Effector CD4-positive, alpha-beta T cell (primary cell): ENCODE measurements at places on chromosomes 1 and 21.
A peak's percentile ranks its signal among the peaks of the same experiment; 100 is the strongest.

DNA sequence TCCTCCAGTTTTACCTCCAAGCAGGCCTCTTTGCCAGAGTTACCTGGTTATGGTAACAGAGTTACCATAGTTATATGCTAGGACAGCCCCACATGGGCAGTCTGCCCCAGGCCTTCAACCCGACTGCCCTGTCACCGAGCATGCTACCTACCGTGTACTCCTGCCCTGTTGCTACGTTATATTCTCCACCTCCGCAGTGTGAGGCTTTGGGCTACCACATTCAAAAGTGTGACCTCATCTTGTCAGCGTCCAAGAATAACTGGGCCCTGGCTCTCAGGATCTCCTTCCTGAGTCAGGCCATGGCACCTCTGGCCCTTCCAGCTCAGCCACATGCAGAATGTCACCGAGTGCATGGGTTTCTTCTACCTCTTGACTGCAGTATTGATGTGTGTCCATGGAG, 8.9 kb downstream of the MAPKAPK2 start:
- no peak for DNase-seq

- DNase-seq: no peak
These were observed 4.0 kb downstream of the FTCD start for GRCh38 chr21:46151261-46151988.

GRCh38 chr1:240591564-240591963, 20.4 kb downstream of the GREM2 start:
- no peak for DNase-seq

GRCh38 chr1:74777525-74777924, 44.6 kb downstream of the TYW3 start:
- no peak for DNase-seq

DNA sequence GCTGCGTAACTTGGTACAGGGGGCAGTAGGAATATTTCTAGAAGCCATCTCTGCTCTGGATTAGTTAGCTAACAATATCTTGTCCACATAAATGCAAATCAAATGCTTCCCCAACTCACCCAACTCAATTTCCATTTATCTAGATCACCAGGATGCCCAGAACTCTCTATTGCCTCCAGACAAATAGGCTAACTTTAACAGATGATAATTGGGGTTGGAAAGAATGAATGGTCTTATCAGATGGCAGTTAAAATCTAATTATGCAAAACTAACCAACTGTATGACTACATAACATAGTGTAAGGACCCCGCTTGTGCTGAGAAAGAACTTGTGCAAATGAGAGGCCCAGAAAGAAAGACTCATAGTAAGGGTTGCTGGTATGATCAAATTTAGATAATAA, 1024.8 kb downstream of the PLA2G4A start:
- no peak for DNase-seq

- no peak for DNase-seq
These were observed 94.1 kb upstream of the VANGL1 start for GRCh38 chr1:115547696-115548095.

DNA sequence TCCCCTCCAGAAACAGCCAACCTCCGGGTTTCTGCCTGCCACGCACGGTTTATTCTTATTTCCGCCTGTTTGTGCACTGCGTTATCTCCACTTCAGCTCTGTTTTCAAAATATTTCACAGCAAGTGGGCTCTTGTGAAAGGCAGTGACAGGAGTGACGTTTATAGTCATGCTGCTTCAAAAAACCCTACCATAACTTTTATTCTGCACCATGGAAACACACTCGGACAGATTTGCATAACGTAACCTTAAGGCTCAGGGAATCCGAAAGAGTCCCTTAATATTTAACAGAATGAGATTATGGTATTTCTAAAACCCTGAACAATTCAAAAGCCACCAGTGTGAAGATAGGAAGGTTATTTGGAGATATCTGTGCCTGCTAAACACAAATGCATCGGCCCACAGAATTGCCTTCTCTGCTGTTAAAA, 782 bp upstream of the SDE2 start:
- peak; percentile 56 for DNase-seq

- no peak for DNase-seq
These were observed 33.8 kb upstream of the SLC30A1 start for GRCh38 chr1:211612786-211613107.

GRCh38 chr1:24411963-24412362, 1.6 kb downstream of the STPG1 start:
- DNase-seq: no peak

DNA sequence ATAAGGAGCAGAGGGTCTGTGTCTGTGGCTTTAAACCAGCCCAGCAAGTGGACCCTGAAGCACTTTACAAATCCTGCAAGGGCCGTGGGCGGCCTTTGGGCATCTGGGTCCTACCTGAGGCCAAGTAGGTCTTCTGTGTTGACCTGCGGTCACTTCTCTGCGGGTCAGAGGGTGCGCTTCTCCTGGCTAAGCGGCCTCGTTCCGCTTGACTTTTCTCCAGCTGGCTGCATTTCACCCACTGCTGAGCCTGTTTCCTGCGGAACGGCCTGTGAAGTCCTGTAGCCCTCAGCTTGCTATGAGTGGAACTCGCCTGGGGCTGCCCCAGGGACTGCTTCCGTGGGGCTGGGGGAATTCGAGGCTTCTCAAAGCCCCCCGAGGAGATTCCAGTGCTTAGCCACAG, 43.3 kb downstream of the SLC37A1 start:
- no peak for DNase-seq

- no peak for DNase-seq
These were observed 13.9 kb upstream of the CNR2 start for GRCh38 chr1:23927097-23927496.

DNA sequence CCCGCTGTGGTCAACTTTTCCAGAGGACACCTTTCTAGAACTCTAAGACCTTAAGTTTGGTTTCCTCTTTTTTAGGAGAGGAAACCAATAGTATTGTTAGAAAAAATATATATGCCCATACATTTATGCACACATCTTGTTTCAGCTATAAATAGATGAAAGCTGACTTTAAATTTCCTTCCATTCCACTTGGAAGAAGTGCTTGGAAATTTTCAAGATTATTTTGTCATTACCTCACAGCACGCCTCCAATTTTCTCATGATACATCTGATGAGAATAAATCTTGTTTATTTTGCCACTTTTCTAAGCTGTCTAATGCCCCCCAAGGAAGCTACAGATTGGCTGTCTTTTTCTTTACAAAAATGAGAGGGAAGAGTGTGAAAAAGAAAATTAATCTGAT, 65.8 kb downstream of the NIBAN1 start:
- no peak for DNase-seq

- no peak for DNase-seq
These were observed 34.3 kb downstream of the TRABD2B start for GRCh38 chr1:47962750-47963492.

- no peak for DNase-seq
These were observed 41.5 kb downstream of the PTPRC start for GRCh38 chr1:198680174-198680875.

DNA sequence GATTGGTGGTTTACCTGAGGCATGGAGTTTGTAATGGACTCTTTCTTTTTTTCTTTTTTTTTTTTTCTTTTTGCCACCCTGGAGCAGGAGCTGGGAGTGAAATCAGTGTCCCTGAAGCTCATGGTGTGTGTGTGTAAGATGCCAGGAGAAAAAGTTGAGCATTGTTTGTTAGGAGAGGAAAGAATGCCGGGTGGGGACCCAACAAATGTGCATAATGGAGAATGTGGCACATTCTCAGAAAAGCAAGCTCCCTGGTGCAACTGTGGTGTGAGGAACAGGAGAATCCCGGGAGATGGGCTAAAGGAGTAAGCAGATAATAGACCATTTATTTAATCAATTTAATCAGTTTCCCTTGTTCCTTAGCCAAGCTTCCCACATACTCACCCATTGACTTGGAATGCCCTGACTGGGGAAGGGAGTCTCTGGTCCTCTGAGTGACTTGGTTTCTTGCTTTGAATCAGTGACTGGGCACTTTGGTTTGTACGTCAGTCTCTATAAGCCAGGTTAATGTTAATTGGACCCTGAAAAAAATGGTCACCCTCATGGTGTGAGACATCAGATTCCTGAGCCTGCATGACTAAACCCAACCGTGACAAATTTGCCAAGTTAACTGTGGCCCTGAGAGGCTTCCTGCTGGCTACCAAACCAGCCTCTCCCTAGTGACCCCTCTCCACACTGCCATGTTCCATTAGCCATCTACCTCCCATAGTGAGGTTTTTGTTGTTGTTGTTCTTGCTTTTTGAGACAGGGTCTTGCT, 43.9 kb upstream of the ITPKB start:
- no peak for DNase-seq

DNA sequence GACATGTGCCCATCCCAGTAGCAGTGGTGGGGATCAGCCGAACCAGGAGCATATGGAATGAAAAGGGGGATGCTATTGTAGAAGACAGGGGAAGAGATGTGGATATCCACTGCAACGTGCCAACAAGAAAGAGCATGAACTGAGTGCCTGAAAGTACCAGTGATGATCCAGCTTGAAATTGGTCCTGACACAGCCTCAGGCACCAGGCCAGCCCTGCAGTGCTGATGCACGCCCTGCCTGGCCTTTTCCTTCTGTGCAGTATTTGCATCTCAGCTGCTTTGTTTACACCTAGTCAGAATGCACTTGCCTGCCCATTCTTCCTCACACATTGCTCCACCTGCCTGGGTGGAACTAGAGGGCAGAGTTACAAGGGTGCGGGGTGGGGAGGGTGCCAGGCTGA, 50.3 kb upstream of the ARTN start:
- no peak for DNase-seq
